Dermis blood vessel endothelial cell (primary cell): ENCODE measurements at places on chromosomes 5 and 9.
A peak's percentile ranks its signal among the peaks of the same experiment; 100 is the strongest.

- DNase-seq, result no peak
These were observed 17.3 kb downstream of the FGD3 start for GRCh38 chr9:92964607-92965060.

GRCh38 chr9:81461196-81461595, 228.2 kb downstream of the TLE1 start:
- no peak for DNase-seq

- DNase-seq, result no peak
These were observed 207.6 kb downstream of the ZNF462 start for GRCh38 chr9:107070586-107070985.

- no peak for DNase-seq
These were observed 18.7 kb downstream of the C5orf58 start for GRCh38 chr5:170251462-170251861.

- DNase-seq, result peak; percentile 48
These were observed 23.1 kb upstream of the ERCC6L2 start for GRCh38 chr9:95852059-95853032.

- peak; percentile 80 for DNase-seq
These were observed 41.5 kb downstream of the SH3PXD2B start for GRCh38 chr5:172412724-172413286.

GRCh38 chr9:127199001-127199791, 65.4 kb upstream of the GARNL3 start:
- DNase-seq, result peak; percentile 89

GRCh38 chr5:126523818-126524510, 71.1 kb downstream of the ALDH7A1 start:
- no peak for DNase-seq

DNA sequence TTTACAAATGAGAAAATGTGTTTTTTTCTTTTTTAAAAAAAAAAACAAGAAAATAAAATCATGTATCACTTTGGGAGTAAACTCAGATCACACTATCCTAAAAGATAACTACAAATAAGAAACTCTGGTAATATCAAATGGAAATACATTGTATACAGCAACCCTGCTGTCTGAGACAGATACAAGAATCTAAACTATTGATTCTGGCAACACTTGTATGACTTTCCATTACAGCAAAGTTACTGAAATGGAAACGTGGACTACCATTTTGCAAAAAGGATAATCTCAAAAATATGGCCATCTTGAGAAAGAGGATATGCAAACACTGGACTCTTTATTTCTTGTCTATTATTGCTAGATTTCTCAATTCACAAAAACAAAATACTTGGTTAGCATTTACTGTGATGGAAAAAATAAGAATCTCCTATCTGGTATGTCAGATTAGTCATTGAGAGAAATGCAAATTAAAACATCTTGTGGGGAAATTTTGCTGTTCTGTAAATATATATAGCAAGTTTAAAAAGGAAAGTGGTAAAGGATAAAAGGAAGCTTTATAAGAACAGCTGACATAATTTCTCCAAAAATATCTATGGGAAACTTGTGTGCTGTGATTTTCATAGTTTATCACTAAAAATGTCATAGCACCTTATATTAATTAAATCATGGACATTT, 112.9 kb upstream of the FER start:
- no peak for DNase-seq

DNA sequence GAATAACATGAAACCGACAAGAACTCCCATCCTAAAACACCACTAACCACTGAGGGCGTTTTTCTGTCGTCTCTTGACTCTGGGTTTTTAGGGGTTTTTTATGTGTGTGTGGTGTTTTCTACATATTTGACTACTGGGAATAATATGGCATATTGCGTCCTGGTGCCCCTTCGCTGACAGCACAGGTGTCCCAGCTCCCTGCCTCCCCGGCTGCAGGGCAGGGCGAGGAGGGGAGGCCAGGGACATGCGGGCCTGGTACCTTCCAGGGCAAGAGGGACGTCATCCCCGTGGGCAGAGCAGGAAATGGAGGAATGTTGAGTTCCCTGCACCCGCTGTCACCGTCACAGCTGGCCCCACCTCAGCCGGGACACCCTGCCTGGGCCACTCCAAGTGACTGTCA, 34.8 kb downstream of the VAV2 start:
- DNase-seq, result no peak

DNA sequence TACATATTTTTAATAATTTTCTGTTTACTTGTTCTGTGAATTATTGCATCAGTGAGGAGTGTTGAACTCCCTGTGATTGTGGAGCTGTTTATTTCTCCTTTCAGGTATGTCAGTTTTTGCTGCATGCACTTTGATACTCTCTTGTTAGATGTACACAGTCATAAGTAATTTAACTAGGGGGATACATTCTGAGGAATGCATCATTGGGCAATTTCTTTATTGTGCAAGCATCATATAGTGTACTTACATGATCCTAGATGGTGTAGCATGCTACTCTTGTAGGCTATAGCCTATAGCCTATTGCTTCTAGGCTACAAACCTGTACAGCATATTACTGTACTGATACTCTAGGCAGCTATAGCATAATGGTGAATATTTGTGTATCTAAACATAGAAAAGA, 9.5 kb downstream of the DENND4C start:
- DNase-seq, result no peak

DNA sequence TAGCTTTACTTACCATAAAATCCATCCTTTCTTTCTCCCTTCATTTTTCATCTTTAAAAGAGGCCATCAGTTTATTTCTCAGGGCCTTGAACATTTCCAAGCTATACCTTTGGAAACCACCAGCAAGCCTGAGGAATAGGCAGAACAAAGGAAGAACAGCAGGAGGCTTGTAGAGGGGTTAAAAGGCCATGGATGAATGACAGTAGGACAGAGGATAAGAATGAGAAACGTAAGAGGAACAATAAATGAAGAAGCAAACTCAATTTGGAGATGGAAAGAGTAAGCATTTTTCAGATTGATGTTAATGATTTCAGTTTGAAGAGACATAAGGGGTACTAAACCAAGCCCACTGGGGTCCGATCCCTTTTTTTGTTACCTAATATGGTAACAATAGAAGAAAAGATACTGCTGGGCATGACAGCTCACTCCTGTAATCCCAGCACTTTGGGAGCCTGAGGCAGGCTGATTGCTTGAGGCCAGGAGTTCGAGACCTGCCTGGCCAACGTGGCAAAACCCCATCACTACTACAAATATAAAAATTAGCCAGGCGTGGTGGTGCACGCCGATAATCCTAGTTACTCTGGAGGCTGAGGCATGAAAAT, 106.6 kb upstream of the NMUR2 start:
- DNase-seq, result no peak

DNA sequence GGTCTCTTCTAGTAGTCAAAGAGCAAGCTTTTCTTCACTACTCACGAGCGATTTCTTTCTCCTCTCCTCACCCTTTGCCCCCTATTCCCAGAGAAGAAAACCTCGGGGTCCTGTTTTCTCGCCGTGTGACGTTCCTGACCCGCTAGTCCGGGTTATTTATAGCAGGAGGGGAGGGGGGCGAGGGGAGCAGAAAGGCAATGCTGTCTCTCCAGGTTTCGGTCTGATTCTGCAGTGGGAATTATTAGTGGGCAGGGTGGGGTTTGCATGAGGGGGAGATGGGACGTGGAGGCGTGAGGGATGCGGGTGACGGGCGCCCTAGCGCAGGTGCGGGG, 847 bp upstream of the GABRB2 start:
- no peak for DNase-seq
